ENCODE measurements at places on chromosomes 13 and 19.

GRCh38 chr13:97781891-97782305 is 171.6 kb upstream of the IPO5 start:
- no peak for DNase-seq

GRCh38 chr19:570937-571565 is 1.3 kb upstream of the BSG start:
- no peak for DNase-seq

GRCh38 chr13:101838323-101838722 is 385.8 kb downstream of the ITGBL1 start:
- DNase-seq: peak; percentile 4

DNA sequence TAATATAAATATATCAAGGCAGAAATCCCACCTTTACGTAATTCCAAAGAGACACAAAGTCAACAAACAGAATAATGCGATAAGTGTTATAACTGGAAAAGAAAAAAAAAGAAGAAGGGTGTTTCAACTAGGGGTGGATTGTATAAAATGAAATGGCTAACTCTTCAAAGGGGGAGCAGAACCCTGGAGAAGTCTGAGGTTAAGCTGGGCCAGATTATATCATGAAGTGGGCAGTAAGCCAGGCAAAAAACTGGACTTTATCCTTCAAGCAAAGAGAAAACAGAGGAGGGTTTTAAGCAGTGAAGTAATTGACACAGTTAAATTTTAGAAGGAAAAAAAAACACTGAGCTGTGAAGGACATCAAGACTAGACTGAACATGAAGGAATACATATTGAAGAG is 41.9 kb downstream of the TBC1D4 start:
- no peak for DNase-seq

DNA sequence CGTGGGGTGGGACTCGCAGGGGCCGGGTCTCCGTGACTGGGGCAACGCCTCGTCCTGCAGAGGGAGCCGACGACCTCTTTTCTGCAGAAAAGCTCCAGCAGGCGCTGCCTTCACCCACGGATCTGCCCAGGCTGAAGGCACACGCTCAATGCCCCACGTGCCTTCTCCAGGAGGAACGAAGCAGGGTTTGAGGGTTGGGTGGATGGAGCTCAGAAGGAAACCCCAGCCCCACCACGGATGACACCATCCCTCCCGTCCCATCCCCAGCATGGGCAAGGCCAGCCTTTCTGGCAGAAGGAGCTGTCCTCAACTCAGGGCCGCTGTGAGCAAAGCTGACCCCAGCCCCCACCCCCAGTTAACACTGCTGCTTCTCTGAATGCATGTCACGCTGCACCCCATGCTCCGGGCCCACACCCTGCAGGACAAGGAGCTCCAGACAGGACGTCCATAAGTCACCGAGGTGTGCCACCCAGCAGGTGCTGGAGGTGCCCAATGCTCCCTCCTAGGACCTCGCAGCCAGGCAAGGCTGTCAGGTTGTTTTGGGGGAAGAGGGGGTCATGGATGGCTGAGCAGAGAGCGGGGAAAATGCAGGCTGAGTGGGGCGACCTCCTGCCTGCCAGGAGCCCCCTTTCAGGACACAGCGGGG is 7.4 kb downstream of the C19orf25 start:
- no peak for DNase-seq

- DNase-seq: no peak
Measured at GRCh38 chr13:101648766-101649487, 196.5 kb downstream of the ITGBL1 start.

DNA sequence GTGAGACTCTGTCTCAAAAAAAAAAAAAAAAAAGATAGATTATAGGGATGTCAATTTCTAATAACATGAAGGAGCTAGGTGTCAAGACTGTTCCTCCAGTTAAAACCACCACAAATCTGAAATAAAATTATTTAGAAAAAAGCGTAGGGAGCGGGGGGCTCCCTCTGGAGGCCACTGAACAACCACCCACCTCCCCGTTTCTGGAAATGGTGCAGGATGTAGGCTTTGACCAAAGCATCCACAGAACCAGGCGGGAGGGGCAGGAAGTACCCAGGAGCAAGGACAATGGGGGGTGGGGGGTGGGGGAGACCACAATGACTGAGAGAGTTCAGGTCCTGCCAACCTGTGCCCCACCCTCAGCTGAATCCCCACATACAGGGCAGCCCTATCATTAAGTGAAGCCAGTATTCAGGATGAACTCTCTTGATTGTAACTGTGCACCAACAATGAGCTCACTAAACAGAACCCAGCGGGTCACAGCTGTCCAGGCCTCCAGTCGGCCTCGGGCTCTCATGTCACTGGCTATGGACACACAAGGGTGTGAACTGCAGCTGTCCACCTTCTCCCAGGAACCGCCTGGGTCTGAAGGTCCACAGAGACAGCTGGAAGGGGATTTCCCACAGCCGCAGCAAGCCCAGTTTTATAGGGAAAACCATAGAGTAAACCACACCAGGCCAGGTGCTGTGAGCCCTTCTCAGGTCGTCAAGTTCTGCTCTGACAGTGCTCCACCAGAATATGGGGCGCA is 6.6 kb downstream of the ZSCAN18 start:
- no peak for DNase-seq

GRCh38 chr19:14214580-14214979 is 8.6 kb upstream of the ADGRL1 start:
- no peak for DNase-seq

DNA sequence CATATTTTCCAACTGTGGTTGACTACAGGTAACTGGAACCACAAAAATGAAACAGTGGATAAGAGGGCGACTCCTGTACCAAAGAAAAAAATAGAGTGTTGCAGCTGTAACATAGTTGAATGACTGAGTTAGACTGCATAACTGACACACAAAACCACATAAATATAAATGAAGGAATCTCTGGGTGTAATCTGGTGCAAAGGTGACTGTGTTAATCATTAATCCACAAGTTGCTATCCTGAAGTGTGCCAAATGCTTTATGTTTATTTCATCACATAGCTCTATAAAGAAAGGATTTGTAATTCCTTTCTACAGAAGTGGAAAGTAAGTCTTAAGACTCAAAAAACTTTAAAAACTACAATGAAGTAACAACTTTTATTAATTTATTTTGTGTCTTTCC is 6.0 kb upstream of the GJB2 start:
- DNase-seq: no peak

DNA sequence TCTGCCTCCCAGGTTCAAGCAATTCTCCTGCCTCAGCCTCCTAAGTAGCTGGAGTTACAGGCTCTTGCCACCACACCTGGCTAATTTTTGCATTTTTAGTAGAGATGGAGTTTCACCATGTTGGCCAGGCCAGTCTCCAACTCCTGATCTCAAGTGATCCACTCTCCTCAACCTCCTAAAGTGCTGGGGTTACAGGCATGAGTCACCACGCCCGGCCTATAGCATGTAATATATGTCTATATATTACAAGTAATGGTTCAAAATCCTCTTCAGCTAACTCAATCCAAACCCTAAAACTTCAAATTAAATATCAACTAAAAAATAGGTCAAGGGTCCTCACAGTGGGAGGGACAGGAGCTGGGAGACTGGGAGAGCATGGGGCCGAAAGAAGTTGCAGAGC is 28.0 kb downstream of the FPR3 start:
- no peak for DNase-seq

DNA sequence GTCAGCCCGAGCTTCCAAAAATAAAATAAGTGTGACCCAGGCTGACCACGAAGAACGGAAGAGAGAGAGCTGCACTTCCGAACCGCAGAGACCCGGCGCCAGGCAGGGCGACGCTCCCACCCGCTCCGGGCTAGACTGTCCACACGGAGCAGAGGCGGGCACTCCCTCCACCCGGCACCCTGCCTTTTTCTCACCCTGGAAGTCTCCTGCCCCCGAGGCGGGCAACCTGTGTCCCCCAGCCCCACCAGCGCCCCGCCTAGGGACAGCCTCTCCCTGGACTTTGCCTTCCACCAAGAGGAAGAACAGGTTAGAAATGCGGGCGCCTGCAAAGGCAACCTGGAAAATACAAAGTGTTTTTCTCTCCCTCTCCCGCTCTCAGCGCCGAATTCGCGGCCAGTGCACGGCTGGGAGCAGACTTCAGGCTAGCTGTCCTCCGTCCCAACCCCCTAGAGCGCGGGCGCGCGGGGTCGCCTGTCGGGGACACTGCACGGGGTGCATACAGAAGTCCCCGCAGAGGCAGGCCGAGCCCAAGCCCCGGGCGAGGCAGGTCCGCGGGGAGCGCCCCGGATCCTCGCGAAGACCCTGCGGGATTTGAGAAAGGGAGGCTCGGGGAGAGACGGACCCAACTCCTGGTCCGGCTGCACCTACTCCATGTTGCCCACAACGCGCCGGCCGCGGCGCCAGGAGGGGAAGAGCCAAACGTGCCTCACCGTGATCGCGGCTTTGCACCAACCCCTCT is 845 bp downstream of the SPRY2 start:
- no peak for DNase-seq

- no peak for DNase-seq
Measured at GRCh38 chr13:43077906-43078305, 54.5 kb downstream of the DNAJC15 start.

- peak; percentile 46 for DNase-seq
Measured at GRCh38 chr19:33143897-33144405, 12.0 kb downstream of the WDR88 start.

DNA sequence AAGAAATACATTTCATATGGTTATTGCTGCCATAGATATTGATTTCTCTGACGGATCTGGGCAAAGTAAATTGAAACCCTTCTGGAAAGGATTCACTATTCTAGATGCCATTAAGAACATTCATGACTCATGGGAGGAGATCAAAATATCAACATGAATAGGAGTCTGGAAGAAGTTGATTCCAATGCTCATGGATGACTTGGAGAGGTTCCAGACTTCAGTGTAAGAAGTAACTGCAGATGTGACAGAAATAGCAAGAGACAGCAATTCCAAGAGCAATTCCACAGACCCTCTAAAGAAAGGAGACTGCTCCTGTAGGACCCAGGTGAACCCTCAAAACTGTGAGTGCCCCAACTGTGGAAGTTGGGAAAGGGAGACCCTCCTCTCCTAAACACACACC is 30.9 kb upstream of the KCTD12 start:
- no peak for DNase-seq

DNA sequence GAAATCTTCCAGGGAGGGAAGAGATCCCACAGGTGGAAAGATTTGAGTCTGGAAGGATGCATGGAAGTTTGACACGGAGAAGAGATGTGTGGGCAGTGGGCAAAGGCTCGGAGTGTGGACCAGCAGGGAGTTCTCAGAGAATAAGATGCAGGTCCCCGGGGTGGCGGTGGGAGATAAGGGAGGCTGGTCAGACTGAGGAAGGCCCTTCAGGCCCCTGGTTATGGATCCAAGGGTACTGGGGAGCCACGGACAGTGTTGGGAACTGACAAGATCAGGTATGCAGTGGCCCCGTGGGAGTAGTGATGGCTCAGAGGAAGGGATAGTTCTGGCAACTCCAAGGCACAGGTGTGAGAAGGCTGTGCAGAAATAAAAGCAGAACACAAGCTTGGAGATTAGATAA is 2.5 kb downstream of the CAMSAP3 start:
- DNase-seq: no peak

GRCh38 chr13:70380809-70381208 is 272.6 kb upstream of the KLHL1 start:
- DNase-seq: no peak

DNA sequence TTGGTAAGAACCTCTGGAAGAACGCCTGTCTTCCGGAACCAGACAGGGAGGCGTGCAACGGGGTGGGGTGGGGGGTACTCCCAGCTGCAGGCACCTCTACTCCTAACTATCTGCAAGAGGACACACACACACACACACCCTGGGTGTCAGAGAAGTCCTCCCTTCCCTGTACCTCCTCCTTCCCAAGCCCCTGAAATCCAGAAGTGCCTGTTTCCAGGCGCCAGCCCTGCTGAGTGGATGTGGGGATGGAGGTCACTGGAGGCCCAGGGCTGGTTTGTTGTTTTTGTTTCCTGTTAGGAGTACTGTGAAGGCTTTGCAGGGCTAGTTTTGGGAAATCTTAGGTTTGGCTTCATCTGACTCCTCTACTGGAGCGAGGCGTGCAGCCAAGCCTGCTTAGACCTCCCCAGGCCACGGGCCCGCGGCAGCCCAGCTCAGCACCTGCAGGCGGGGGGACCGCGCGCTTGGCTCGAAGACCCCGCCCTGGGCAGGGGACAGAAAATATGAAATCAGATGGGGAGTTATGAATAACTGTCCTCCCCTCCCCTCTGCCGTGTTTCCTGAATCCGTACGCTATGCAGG is 36.4 kb downstream of the SOX1 start:
- DNase-seq: no peak

DNA sequence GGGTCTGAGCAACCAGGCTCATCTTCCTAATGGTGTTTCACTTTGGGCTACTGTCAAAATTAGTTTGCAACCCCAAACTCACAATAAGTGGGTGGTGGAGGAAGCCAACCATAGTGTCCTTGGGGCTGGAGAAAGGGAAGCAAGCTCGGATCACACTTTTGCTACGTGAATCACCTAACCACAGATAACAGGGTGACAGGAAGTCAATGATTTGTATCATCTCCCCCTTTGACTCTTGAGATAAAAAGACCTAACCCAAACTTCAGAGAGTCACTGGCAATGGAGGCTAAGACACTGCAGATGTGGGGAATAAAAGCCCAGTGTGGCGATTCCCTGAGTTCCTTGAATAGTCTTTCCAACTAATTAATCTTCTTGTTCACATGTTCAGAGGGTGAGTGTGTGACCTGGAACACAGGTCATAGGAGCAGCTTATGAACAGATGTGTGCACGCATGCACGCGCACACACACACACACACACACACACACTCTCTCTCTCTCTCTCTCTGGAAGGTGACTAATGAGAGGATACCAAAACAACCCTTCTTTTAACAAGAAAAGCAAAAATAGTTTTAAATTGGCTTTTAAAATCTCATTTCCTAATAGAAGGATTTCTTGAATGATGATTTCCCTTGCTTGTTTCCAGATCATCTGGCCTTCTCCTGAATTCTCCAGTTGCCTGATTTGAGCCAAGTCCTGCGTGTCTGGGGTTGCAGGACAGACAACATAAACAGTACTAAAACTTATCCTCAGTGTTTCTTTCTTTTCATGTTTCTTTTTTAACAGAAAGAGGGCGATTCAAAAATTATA is 21.2 kb upstream of the DOCK9 start:
- no peak for DNase-seq

DNA sequence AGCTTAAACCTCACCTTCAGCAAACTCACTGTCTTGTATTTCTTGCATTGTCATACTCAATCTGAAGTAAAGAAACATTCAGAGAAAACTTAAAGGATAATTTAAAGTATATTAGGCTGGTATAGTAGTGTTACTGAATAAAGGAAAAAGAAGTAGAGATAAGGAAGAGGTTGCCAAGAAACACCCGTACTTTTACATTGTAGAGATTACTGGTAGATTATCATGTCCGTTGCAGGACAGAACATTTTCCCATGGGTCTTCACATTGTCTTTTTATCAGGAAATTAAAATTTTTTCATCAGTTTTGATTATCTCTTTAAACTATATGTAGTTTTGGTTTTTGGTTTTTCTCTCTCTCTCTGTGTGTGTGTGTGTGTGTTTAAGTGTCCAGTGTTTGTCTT is 19.9 kb upstream of the GPR183 start:
- no peak for DNase-seq
